ENCODE measurements at places on chromosomes 4 and X.

DNA sequence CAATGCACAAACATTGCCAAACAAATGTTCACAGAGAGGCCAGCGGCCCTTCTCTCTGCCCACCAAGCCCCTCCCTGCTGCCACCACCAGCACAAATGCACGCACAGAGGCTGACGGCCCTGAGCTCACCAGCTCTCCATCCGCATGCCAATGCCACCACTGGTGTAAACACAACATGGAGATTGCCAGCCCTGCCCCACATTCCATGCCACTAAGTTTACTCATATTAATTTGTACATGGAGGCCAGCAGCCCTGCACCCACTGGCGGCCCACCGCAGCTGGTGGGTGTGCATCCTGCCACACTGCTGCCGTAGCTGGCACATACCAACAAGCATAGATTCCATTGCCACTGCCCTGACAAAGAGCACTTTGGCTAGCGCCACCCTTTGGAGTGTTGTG, 124.0 kb downstream of the CYLC1 start:
- ATAC-seq = no peak

DNA sequence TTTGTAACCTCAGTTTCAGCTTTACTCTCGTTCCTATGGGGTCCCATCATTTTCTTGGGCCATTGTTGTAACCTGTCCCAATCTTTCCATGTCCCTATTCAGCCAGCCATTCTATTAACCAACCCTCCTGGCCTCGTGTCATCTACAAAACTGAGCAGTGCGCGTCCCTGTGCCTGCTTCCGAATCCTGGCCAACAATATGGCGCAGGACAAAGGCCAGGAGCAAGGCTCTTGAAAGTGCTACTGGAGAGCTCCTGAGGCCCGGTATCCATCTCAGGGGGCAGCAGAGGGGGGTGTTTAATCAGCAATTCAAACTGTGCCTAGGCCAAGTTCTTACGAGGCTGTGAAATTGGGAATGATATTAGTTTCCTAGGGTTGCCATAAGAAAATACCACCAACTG, 41.2 kb upstream of the APLN start:
- no peak for ATAC-seq

- ATAC-seq = no peak
These were observed 5.1 kb upstream of the CXCL10 start for GRCh38 chr4:76028350-76028765.

GRCh38 chrX:24748196-24748595, 54.5 kb downstream of the POLA1 start:
- no peak for ATAC-seq

GRCh38 chr4:153710681-153711080, 26.6 kb downstream of the TLR2 start:
- ATAC-seq = no peak

DNA sequence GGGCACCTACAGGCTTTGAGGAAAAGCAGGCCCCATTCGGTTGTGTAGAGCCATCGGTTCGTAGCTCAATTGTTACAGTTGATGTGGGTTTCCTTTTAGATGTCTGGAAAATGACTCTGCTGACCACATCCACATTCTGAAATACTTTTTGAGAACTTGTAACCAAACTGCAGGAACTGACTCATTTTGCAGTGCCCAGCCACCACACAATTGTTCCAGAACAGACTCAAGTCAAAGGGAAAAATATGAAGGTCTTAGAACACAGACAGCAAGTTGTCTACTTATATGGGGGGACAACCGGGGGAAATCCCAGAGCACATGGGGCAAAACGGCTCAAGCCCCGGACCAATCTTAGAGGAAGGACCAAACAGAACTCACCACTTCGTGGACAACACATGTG, 557.6 kb upstream of the DIPK2B start:
- no peak for ATAC-seq

GRCh38 chr4:27040356-27040755, 179.7 kb downstream of the STIM2 start:
- ATAC-seq = no peak

DNA sequence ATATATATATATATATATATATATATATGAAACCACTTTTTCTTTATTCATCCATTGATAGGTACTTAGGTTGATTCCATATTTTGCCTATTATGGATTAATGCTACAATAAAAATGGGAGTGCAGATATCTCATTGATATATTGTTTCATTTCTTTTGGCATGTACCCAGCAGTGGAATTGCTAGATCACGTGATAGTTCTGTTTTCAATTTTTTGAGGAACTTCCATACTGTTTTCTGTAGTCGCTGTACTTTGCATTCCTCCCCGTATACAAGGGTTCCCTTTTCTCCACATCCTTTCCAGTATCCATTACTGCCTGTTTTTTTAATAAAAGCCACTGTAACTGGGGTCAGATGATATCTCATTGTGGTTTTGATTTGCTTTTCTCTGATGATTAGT, 124.6 kb downstream of the GABRB1 start:
- ATAC-seq = no peak

- no peak for ATAC-seq
These were observed 96.5 kb upstream of the PACRGL start for GRCh38 chr4:20603671-20604313.

GRCh38 chr4:71133491-71133890, 140.0 kb downstream of the DCK start:
- no peak for ATAC-seq
